Activated T-cell treated with anti-CD3 and anti-CD28 coated beads, Interleukin-2, amount 50 U/mL, for 4 hours (primary cell): ENCODE measurements at places on chromosomes 6 and 20.

DNA sequence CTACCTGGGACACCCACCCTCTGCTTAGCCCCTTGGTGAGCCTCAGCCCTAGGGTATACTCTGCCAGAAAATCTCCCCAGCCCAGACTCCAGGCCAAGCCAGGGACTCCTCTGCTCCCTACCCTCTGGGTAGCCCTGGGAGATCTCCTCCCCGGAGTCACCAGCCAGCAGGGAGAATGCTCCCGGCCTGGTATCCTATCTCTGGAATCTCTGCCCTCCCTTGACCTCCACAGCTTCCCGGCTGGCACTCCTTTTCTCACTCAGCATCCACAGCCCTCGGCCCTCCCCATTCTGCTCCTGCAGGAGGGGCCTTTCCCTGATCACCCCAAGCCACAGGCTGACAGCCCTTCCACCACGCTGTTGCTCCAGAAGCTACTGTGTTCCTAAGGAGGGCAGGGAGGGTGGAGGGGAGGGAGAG, 22.6 kb downstream of the NOL4L start:
- no peak for DNase-seq

DNA sequence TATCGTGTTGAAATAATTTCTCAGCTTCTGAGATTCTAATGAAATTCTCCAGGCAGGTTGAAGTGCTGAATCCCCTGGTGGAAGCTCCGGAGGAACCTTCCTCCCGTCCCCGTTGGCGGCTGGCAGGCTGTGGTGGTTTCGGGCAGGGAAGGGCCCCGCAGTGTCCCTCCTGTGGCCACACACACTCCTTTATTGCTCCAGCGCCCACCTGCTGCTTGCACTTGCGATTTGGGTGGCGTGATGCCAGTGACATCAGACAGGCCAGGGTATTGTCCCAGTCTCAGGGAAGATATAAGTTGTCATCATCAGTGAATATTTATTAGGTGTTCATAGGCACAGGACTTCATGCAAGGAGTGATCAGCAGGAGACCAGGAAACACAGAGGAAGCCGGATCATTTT, 530.4 kb downstream of the QKI start:
- no peak for DNase-seq

DNA sequence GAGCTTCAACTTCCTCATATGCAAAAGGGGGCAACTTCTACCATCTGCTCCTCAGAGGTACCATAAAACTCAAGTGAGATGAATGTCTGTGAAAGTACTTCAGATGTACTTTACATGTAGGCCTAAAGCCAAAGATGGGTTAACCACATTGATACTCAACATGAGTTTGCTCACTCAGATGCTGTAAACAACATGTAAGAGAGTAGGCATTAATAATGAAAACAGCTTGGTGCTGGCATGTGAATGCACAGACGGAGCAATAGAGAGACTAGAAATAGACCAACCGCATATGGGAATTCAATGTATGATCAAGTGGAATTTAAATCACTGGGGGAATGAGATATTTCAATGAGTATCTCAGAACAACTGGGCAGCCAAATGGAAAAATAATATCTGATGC, 143.8 kb upstream of the CDYL start:
- DNase-seq: no peak

DNA sequence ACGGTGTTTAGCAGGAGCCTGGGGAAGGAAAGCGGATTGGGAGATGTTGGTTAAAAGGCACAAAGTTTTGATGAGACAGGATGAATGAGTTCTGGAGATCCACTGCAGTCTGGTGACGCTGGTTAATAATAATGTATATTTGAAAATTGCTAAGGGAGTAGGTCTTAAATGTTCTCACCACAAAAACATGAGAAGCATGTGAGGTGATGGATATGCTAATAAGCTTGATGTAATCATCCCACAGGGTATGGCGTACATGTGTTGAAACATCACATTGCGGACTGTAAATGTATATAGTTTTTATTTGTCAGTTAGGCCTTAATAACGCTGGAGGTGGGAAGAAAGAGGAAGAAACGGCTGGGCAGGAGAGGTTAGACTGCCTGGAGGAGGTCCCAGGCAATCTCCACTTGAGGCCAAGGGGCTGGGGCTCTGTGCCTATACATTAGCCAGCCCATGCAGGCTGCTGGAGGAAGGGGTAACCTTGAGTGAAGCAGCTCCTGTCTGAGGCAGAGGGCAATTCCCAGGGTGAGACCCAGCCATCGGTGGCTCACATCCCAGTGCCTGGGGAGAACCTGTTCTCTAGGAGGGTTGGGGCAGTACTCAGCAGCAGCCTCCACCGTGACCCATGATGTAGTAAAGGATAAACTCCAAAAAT, 188.2 kb upstream of the QKI start:
- DNase-seq: no peak

GRCh38 chr20:50172347-50173013, 18.1 kb upstream of the CEBPB start:
- no peak for DNase-seq

DNA sequence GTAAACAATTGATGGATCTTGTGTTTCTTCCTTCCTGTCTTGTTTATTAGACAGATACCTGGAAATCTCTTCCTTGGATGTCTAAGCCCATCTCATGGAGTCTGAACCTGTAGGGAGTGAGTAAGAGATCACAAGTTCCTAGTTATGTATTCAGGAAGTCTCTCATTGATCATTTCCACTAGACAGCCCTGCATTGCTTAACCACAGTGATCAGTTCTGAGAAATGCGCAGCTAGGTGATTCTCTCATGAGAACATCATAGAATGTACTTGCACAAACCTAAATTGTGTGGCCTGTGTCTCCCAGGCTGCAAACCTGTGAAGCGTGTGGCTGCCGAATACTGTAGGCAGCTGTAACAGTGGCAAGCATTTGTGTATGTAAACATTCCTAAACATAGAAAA, 39.1 kb downstream of the FAM120B start:
- DNase-seq: no peak

GRCh38 chr6:140586426-140587061, 1212.1 kb upstream of the CITED2 start:
- DNase-seq: no peak

DNA sequence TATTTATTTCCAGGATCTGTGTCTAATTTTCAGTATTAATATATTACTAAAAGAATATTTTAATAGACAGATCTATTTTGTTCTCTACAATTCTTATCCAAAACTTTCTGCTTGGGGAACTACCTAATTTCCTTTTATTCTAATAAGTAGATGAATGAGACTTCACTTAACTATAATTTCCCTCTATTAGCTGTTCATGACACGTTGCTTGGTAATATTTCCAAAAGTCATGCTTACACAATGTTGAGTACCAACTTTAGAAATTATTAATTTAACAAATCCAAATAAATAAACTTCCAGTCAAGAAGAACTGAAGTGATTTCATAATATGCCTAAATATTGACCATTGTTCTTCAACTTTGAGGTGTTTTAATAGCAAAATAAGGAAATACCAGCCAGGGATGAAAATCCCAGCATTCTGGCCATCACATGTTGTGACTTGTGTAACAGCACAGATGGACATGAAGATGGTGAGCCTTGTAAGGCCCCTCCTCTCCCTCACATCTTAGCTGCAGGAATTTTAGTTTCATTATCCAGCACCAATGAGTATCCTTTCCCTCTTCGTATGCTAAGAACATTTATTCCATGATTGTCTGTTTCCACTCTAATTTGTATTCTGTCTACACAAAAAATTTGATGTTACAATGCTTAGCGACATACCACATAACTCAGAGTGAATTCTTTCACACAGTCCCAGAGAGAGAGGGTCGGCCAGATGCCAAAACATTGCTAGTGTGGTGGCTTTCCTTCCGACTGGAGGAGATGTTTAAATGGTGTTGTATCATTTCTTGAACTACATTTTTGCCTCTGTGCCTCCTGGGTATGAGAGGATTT, 137.5 kb downstream of the FOXA2 start:
- no peak for DNase-seq

DNA sequence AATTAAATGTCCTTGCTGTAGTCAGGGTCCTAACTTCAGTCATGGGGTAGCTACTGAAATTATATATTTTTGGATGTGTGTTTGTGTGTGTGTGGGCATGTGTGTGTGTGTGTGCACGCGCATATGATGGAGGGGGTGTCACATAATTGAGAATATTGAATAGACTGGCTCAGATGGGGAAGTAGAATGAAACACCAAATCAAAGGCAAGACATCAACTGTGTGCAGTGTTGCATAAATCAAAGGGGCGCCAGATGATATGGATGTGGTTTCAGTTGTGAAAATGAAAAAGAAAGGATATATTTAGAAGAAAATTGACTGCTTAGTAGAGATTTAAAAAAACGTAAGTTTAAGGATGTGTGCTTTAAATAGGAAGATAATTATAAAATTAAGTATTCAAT, 144.2 kb upstream of the CEP162 start:
- no peak for DNase-seq

- DNase-seq: no peak
Measured at GRCh38 chr6:40743226-40743625, 156.1 kb upstream of the LRFN2 start.

DNA sequence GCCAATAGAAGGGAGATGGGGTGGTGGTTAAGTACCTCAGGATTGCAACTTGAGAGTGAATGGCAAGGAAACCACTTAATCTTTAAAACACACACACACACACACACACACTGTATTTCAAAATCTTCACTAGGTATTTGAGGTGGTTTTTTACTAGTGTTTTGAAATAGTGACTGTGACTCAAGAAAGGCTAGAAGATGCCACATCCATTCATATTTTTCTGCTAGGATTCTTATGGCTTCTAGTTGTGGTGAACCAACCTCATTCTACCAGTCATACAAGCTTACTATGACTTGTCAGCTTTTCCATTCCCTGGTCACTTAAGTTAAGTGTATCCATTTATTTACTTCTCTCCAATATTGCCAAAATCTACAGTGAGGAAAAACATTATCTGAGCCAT, 519.4 kb upstream of the JAG1 start:
- DNase-seq: no peak
